IPS-NIHi11 (cell line): ENCODE measurements at places on chromosomes 7 and 10.

- no peak for DNase-seq
Observed at GRCh38 chr7:133054162-133054840, 27.6 kb downstream of the CHCHD3 start.

- DNase-seq: peak; percentile 50
Observed at GRCh38 chr7:101563943-101564777, 64.9 kb downstream of the MYL10 start.

GRCh38 chr7:117313582-117313981 is 9.3 kb downstream of the WNT2 start:
- DNase-seq: no peak

- no peak for DNase-seq
Observed at GRCh38 chr10:20265146-20265545, 448.9 kb downstream of the PLXDC2 start.

DNA sequence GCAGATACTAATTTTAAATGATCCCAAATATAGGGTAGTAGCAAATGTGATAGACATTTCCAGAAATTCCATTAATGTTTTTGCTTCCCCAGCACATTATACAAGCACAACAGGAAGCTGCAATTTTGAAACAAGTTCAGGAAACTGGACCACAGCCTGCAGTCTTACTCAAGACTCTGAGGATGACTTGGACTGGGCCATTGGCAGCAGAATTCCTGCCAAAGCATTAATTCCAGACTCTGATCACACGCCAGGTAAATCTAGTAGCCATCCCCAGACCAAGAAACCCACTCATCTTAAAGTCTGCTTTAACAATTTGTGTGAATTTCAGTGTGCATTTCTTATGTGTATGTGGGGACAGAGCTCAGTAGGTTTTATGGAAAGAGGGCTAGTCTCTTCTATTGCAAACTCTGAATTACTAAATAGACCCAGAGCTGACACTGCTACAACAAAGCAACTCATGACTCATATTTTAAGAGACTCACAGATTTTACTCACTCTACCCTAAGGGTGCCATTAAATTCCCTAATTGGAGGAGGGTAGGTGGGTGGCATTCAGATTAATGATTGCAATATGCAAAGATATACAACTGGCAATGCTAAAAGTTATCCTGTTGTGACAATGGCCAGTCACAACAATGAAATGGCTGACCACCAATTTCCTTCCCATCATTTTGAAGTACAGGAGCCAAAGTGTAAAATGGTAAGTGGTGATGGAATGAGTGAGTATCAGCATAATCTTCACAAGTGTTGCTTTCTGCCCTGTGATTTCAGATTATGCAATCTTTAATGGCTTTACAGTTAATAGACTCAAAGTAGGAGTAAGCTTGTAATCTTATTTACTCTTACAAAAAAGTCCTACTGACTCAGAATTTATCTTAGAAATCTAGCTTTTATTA is 317.6 kb upstream of the PLXDC2 start:
- no peak for DNase-seq

DNA sequence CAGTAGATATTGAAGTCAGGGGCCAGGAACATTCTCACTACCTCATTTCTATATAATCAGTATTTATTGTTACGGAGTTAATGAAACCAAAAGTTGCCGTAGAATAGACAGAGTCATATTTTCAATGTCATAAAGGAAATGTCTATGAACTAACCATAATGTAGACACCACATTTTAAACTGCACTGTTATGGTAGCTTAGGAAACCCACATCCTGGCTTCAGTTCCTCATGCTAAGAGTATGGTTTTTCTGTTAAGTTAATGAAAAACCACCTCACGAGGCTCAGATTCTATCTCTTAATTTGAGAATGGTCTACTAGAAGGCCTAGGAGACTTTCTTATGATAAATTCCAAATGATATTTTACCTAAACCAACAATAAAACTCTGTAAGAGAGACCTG is 166.5 kb downstream of the TMEM26 start:
- no peak for DNase-seq

DNA sequence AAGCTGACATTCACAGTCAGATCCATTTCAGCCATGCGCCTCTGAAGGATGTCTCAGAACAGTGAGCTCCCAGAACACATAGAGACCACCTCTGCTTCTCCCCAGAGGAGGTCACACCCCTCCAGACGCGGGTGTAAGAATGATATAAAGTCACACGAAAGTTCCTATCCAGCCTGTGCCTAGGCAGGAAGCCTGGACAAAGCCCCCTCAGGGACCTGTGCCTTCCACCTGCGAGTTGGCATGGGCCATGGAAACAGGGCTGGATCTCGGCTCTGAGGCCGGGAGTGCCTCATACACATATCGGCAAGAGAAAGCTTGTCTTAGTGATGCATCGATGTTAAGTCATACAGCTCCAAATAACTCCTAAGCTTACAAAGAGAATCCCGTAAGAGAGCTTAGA is 5.0 kb downstream of the VIPR2 start:
- no peak for DNase-seq

GRCh38 chr10:44907556-44907955 is 3.6 kb upstream of the TMEM72 start:
- no peak for DNase-seq

DNA sequence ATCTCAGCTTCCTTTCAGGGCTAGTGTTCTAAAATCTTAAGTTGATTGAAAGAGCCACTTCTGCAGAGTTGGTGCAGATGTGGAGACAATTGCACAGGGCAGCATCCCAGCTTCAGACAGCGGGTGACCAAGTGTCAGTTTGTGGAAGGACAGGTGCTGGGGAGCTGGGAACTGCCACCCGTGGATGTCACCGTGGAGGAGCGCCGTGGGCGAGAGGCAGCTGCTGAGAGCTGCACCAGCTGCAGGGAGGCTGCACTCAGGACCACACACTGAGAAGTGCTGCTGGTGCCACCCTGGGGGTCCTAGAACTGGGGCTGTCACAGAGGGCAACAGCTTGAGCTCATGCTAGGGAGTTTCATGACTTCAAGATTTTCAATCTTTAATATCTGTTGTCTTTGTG is 543.0 kb upstream of the FZD8 start:
- DNase-seq: no peak

DNA sequence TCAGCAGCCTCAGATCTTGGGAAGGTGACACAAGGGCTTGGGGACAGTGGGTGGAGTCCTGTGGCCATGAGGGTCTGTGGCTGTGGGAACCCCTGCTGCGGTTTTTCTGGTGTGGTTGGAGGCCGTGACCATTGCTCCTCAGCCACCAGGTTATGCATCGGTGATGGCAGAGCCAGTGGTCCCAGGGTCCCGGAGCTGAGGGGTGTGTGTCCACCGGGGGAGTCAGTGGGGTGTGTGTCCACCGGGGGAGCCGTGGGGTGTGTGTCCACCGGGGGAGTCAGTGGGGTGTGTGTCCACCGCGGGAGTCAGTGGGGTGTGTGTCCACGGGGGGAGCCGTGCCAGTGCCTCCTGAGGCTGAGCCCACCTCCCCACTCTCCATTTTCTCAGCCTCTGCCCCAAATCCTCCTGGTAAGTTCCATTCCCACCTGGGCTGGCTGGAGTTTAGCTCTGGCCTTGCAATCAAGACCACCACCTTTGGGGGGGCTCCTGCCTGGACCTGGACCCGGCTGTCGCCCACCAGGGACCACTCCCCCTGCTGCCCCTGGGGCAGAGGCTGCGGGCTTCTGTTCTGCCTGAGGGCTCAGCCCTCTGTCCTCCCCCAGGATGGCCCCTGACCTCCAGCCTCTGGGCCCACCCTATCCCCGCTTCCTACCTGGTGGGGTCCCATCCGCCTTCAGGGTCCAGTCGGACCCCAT is 143.5 kb downstream of the ELFN1 start:
- no peak for DNase-seq

GRCh38 chr10:116371737-116372136 is 47.5 kb downstream of the CCDC172 start:
- DNase-seq: no peak

DNA sequence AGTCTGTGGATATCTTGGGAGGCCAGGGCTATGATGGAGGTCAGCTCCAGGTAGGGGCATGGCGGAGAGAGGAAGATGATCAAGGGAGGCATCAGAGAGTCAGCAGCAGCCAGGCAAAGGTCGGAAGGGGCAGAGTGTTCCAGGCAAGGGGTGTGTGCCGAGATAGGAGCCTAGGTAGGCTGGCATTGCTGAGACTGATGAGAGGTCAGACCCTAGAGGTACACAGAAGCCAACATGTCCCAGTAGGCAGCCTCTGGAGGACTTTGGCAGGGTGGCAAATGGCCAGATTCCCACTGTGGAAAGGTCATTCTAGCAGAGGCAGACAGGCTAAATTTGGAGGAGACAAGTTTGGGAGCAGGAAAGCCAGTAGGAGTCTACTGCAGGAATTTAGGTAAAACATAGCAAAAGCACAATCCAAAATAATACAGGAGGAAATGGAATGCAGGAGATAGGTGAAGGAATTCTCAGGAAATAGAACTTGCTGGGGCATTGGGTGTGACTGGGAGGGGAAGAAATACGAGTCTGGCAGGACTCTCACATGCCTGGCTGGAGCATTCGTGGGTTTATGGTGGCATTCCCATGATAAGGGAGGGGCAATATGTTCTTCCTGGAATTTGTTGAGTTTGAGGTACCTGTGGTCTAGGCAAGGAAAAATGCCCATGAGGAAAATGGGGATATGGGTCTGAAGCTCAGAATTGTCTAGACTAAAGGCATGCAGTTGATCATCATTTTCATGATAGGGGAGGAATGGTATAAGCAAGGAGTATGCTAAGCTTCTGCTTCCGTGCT is 25.7 kb downstream of the TMEM176A start:
- no peak for DNase-seq

DNA sequence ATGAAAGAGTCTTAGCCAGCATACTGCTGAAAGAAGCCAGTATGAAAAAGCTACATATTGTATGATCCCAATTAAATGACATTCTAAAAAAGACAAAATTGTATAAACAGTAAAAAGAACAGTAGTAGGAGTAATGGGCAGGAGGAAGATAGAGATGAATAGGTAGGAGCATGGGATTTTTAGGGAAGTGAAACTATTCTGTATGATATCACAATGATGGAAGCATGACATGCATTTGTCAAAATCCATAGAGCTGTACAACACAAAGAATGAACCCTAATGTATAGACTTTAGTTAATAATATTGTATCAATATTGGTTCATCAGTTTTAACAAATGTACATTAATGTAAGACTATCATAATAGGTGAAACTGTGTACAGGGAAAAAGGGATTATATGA is 147.9 kb downstream of the IMMP2L start:
- no peak for DNase-seq

- no peak for DNase-seq
Observed at GRCh38 chr7:43747328-43748105, 11.0 kb upstream of the BLVRA start.

- DNase-seq: no peak
Observed at GRCh38 chr7:115043605-115044004, 121.7 kb downstream of the MDFIC start.

- no peak for DNase-seq
Observed at GRCh38 chr10:6766131-6766801, 186.2 kb upstream of the PRKCQ start.

DNA sequence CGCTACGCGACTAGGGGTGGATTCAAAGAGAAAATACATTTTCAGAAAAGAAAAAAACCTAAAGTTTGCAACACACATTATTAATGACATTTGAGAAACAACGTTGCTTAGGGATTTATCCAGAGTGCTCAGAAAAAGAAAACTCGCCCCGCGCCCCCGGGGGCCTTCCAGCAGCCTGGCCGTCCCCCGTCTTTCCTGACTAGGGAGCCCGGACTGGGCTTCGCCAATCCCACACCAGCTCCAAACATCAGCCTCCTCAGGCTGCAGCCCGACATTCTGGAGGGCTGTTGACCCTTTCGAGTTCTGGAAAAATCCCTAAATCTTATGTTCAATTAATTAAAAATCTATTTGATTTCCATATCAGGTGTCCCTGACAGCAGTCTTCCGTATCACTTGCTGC is 48.6 kb downstream of the CLEC2L start:
- no peak for DNase-seq

GRCh38 chr7:66522518-66522917 is 106.2 kb upstream of the KCTD7 start:
- peak; percentile 47 for DNase-seq

DNA sequence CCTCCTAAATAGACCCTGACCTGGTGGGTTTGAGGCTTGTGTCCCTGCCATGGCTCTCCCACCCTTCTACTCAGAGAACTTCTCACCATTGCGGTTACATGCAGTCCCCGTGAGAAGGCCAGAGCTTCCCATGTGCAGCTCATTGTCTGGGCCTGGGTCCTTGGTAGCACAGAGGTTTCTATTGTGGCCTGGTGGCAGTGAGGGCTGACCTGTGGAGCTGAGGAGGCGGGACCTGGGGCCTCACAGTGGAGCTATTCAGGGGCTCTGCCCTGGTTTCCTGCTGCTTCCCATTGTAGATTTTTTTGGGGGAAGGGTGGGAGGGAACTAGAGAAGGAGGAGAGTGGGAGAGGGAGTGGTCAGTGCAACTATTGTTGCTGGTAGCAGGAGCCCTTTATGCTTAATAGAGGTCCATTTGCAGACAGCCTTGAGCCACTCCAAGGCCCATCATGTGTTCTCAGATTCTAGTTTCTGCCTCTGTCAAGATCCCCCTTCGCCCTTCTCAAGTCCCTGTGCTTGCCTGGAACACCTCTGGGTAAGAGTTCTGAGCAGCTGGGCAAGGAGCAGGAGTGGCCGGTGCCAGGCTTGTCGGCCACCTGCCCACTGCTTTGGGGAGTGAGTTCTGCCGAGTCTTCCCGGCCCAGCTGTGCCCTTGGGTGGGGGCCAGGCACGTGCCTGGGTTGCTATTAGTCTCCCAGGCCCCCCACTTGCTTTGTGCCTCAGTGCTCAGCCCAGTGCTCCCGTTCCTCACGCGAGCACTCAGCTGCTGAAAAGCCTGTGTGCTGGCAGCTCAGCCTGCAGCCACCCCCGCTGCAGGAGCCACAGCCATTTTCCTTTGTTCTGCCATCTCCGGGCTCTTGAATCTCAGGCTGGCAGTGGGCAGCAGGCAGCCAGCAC is 10.7 kb downstream of the TSPAN14 start:
- peak; percentile 77 for DNase-seq

GRCh38 chr10:78284381-78284780 is 250.7 kb downstream of the RPS24 start:
- DNase-seq: no peak

DNA sequence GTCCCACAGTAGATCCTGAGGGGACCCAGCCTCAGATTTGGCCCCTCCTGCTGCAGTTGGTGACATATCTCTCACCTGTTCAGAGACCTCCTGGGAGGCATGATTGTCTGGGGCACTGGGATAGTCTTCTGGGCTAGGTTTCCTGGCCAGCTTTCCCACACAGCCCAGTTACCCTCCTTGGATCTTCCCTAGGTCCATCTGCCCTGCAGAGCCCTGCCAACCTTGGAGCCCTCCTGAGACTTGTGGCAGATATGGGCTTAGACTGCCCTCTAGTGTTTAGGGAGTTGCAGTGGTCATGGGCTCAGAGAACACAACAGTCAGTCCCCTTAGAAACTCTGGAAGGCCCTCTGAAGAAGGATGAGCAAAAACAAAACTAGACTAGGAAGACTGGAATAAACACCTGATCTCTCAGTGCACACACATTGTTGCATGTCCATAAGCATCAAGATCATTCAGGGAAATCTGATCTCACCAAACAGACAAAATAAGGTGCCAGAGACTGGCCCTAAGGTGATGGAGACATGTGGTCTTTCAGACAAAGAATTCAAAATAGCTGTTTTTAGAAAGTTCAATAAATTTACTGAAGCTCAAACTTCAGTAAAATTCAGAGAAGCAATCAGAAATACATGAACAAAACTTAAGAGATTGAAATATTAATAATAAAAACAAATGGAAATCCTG is 324.6 kb downstream of the ATRNL1 start:
- peak; percentile 74 for DNase-seq
